Mesenteric fat pad (tissue), 1 donor: ENCODE measurements at places on chromosomes 5 and 9. TPM values are rescaled to one million over a fixed set of nuclear protein-coding genes. Genes with fewer than 3 reads are reported as not detected.
A peak's percentile ranks its signal among the peaks of the same experiment; 100 is the strongest.

Gene BTNL8
- 0.96 TPM for total RNA-seq

Gene CD274
- total RNA-seq: 1.0 TPM

Gene BTNL3
- 0.29 TPM for total RNA-seq

Gene PRLR
- total RNA-seq: 2.4 TPM

Gene ANKRD18A
- total RNA-seq: not detected

Gene CCL27
- total RNA-seq: not detected

DNA sequence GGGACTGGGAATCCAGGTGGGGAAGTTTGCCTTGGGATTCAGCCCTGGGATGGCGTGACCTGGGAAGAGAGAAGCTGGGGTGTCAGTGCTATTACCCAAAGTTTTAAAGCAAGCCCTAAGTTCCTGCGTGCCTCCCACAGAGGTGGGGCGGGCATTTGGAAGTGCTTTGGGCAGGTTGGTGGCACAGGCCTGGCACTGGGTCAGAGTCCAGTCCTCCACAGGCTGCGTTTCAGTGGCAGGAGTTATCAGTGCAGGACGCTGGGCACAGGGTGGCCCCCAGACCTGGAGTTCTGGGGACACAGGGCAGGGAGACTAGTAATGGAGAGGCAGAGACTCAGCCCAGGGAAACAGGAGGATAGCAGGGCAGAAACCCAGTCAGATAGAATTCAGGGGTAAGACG lies 147.2 kb downstream of the MAST4 start:
- DNase-seq: no peak

GRCh38 chr5:31581498-31582099 lies 49.5 kb downstream of the C5orf22 start:
- DNase-seq: no peak

DNA sequence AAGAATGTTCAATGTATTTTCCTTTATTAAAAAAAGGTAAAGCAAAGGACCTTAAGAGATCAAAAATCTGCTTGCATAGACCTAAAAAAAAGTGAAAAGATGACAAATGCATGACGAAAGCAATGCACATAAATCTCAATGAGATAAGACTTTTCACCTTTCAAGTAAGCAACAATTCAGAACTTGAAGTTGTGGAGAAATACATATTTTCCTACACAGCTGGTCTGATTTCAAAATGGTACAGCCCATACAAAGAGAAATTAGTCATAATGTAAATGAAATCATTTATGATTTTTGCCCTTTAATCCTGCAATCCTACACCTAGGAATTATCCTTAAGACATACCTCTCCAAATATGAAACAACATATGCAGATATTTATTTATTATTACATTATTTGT lies 568.0 kb downstream of the ANXA1 start:
- no peak for DNase-seq

DNA sequence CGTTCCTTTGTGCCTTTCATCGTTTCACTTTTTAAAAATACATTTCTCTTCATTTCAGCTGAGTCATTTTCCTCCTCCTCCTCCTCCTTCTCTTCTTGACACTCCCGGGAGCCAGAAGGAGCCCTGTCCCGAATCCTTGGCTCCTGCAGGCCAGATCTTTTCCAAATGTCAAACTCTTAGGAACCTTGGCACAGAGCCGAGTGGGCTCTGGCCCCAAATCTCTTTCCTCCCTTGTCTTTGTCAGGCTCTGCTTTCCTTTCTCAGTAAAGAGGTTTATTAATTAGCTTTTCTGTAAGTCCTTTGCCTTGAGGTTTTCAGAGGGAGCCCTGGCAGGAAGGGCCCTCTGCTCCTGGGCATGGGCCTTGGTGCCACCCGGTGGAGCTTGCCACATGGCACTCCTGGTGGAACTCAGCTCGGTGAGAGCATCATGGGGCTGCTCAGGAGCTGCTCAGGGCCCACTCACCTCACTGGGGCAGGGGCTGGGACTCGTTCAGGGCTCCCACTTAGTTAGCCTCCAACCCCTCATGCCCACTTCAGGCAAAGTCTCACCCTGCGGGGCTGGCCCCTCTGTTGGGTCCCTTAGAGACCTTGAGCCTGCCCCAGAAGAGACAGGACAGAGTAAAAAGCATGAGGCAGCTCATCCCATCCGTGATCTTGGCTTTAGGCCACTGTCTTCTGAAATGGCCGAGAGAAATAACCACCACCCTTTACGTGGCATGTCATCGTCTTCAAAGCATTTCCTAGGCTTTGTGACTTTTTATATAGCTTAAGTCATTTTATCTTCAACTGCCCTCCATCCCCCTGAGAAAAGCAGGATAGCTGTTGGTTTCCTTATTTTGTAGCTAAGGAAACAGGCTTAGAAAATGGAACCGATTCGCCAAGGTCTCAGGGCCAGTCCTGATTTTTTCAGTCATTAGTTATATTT lies 17.1 kb downstream of the STC2 start:
- DNase-seq: peak; percentile 81

GRCh38 chr5:132025403-132025971 lies 14.0 kb upstream of the ACSL6 start:
- peak; percentile 77 for DNase-seq

DNA sequence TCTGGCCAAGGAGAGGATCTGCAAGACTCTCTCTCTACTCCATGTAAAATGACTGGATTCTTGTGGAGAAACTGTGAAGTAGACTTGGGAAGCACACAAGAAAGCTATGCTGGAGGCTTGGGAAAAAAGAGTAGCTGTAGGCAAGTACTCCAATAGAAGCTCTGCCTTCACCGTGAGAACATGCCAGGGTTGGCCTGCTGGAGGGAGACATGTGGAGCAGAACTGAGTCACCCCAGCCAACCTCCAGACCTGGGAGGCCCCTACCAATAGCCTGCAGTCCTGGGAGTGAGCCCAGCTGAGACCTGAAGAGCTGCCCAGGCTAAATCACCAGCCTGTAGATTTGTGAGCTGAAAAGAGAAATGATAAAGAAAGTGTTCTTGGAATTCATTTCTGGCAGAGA lies 66.6 kb downstream of the DEPDC1B start:
- DNase-seq: no peak

DNA sequence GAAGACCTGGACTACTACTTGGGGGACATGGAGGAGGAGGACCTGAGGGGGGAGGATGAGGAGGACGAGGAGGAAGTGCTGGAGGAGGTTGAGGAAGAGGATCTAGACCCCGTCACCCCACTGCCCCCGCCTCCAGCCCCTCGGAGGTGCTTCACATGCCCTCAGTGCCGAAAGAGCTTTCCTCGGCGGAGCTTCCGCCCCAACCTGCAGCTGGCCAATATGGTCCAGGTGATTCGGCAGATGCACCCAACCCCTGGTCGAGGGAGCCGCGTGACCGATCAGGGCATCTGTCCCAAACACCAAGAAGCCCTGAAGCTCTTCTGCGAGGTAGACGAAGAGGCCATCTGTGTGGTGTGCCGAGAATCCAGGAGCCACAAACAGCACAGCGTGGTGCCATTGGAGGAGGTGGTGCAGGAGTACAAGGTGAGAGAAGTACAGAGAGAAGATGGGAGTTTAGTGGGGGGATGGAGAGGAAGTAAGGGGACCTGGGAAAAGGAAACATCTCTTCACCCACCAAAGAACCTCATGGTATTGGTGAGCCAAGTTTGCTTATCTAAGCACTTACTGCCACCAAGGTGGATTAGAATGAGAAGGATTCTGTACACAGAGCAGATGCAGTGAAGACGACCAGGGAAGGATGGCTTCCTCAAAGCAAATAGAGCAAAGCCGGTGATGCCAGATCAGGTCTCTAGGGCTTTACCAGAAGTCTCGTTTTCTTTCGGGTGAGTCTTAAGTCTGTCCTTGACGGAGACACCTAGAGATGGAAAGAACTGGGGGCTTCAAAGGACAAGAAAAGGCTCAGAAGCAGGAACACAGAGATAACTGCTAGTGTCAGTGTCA lies 1.5 kb downstream of the TRIM41 start:
- DNase-seq: no peak

DNA sequence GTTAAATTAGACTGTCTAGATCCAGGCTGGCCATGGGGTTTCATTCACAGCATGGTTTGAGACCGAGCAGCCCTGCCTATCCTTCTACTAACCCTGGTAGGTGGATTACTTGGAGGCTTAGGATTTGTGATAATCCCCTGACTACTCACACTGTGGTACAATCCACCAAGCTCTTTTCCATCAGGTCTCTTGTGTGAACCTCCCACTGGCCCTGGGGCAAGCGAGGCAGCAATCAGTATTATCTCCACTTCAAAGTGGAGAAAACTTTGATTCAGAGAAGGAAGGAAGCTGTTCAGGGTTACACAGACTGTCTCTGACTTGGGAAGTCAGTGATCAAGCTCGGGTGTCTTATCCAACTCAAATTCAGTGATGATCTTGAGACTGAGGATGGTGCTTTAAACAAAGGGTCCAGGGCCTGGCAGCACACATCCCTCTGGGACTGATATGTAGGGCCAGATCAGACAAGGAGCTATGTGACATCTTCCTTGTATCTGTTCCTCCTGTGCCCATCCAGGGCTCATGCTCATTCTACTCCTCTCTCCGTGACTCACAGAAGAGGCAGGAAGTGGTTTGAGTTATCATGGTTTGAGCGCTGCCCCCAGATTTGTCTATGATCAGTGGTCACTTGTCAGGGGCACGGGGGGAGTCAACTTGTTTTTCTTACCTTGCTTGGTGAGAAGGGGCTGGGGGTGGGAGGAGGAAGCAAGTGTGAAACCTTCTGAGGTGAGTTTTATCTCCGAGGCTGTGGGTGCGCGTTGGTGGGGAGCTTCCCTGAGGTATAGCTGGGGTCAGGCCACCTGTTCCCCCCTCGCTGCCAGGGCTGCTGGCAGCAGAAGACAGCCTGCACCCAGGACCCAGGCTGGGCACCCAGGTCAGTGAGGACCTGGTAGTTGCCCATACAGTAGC lies 48.6 kb downstream of the RGS3 start:
- no peak for DNase-seq
